ENCODE measurements at places on chromosomes 3 and 15.

GRCh38 chr3:140022066-140022770, 87.2 kb downstream of the CLSTN2 start:
- DNase-seq: no peak

- no peak for DNase-seq
Observed at GRCh38 chr15:55007561-55007960, 189.2 kb downstream of the RSL24D1 start.

DNA sequence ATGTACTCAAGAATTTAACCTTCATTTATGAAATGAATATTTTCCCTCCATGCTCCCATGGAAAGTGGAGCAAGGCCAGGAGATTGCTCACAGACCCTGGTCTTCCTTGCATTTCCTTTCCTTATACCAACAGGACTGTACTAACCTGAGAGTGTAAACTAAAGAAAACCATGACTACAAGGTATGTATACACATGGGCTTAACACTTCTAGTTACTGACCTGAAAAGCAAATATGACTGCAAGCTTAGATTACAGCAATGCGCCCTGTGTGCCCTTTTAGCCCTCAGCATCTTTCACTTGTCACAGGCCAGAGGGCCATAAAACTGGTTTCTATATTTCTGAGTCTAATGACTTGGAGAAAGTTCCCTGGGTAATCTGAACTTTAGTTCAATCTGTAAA, 52.1 kb downstream of the NEK10 start:
- no peak for DNase-seq

DNA sequence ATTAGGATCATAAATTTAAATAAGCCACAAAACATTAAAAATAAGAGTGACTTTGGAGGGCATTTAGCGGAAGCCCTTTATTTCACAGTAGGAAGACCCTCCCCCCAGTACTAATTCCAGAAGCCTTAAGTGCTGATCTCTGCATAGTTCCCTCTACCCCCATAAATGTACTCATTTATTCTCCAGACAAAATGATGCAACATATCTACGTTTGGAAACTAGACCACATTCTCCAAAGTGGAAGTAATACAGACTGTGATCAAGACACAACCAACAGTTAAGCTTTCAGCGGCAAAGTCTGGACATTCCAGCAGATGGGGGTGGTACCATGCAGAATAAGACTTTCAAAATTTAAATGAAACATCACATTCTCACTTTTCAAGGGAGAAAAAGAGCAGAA, 44.8 kb upstream of the RPS17 start:
- DNase-seq: peak; percentile 13

GRCh38 chr3:129794311-129795185, 99.0 kb downstream of the TMCC1 start:
- peak; percentile 16 for DNase-seq

- no peak for DNase-seq
Observed at GRCh38 chr3:5531741-5532290, 344.3 kb downstream of the EDEM1 start.

- no peak for DNase-seq
Observed at GRCh38 chr3:39485547-39485946, 18.1 kb downstream of the MOBP start.

GRCh38 chr3:130969621-130970020, 57.0 kb downstream of the ASTE1 start:
- DNase-seq: no peak

- DNase-seq: peak; percentile 5
Observed at GRCh38 chr3:37590328-37591079, 271.2 kb upstream of the CTDSPL start.

DNA sequence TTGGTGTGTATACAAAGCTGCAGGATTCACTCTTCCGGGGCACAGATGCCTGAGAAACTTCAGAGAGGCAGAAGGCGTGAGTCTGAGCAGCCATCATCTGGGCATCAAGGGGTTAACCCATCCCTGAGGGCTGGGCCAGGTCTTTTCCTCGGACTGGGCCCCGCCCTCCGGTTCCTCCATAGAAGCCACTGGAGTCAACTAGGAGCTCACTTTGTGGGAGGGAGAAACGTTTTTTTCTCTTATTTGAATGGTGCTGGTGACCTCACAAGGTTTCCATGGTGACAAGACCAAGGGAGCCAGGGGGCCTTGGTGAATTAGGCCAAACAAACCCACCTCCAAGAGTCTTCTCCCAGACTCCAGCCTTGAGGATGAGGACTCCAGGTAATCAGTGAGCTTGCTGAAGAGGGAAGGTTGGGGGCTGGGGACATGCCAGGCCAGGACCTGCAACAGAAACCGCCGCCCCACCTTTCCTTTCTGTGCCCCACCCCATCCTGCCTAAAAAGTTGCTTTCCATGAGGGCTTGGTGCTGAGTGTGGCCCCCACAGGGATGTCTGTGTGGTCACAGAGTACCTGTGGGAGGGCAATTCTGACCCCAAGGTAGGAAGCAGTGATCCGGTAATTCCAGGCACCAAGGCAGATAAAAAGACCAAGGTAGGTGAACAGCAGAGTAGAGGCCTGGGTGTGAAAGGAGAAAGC, 14.8 kb upstream of the INSYN1 start:
- DNase-seq: no peak

- peak; percentile 79 for DNase-seq
Observed at GRCh38 chr3:124559846-124560574, 170.2 kb upstream of the UMPS start.

DNA sequence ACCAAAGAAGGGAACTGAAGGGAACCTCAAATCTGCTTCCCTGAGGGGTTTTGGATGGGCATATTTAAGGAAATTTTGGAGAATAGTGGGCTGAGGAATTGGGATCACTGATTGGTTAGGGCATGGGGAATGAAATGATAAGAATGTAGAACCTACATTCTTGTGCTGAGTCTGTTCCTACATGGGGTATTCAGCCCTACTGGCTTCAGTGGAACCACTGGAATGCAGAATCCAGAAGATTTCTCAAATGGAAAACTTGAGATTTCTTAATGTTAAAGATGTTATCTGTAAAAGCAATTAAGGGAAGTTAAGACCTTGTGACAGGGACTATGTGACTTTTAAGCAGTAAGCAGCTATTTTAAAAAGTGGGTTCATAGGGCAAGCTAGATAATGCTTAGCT, 1062.4 kb downstream of the AGBL1 start:
- peak; percentile 46 for DNase-seq

GRCh38 chr15:81229586-81229985, 32.9 kb downstream of the IL16 start:
- no peak for DNase-seq

- peak; percentile 17 for DNase-seq
Observed at GRCh38 chr15:96064351-96064756, 266.1 kb upstream of the NR2F2 start.

GRCh38 chr15:98781838-98782237, 133.5 kb downstream of the IGF1R start:
- no peak for DNase-seq

DNA sequence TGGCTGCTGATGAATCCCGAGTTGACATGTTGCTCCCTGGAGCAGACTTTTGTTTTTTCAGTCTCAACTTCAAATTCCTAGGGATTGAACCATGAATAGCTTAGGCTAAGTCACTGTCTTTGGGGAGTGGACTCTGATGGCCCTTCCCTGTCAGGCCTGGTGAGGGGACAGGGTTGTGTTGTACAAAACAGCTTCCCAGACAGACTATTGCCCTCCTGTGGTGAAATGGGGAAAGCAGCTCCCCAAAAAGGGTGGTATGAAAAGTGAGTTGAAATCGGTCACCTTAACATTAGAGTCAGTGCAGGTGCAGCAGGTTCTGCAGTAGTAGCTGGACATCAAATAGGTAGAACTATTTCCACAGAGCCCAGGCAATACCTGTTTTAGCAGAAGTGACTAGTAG, 775.6 kb downstream of the ROBO2 start:
- DNase-seq: peak; percentile 6

GRCh38 chr15:67303490-67304363, 49.1 kb downstream of the IQCH start:
- DNase-seq: peak; percentile 24

- no peak for DNase-seq
Observed at GRCh38 chr3:191795196-191795595, 334.2 kb downstream of the PYDC2 start.

DNA sequence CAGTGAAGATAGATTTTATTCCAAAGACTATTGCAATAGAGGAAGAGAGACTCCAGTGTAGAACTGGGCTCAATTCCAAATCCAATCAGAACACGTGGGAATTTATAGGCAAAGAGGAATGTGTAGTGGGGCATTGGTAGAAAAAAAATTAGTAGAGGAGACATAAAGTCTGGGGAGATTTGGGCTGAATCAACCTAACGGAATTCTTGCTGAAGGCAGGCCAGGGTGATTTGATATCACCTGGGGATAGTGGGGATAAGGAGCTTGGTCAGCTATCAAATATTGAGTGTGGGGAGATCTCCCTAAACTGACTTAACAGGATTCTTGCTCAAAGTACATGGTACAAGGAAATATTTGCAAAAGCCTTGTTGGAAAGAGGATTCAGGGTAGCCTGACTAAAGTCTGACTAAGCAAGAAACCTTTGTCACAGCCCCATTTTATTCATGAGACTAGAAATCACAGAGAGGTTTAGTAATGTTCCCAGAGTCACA, 29.6 kb downstream of the SST start:
- DNase-seq: no peak

DNA sequence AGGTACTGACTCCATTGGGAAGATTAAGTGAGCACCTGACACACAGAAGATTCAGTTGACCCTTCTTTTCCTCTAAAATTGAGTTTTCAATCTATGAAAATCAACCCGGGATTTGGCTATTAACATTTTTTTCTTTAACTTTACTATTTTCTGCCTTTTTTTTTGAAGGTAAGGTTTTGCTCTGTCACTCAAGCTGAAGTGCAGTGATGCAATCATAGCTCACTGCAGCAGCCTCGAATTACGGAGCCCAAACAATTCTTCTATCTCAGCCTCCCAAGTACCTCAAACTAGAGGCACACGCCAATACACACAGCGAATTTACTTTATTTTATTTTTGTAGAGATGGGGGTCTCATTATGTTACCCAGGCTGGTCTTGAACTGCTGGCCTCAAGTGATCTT, 1029.5 kb downstream of the MCTP2 start:
- no peak for DNase-seq

DNA sequence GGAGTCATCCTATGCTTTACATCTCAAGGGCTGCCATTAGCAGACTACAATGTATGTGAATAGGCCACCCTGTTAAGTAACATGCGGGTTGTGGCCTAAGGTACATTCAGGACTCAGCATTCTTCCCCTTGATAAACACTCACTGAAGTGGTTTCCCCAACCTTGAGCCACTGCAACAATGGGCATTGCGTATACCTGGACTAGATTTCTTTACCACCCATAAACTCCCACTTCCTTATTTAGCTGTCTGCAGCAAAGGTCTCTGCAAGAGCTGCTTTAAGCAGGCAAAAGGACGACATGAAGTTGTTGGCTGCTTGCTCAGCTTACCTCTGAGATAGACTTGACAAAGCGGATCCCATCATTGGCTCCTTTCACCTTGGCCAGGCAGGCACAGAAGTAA, 16.2 kb downstream of the FYCO1 start:
- no peak for DNase-seq

DNA sequence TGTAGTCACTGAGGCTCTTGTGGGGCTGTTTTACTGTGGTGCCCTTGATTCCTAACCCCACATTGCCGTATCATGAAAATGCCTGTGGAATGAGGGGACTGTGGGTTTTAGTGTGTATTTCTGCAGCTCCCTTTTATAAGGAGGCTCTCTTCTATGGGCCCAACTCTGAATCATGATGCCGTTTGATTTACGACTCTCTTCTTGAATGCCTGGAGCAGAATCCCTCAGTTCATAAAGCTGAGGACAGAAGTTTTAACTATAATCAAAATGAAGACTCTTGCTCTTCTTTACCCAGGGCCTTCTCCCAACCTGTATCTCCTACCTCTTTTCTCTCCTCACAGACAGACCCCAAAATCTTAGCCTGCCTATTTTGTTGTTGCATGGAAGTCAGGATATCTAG, 109.5 kb downstream of the RARB start:
- DNase-seq: peak; percentile 4

DNA sequence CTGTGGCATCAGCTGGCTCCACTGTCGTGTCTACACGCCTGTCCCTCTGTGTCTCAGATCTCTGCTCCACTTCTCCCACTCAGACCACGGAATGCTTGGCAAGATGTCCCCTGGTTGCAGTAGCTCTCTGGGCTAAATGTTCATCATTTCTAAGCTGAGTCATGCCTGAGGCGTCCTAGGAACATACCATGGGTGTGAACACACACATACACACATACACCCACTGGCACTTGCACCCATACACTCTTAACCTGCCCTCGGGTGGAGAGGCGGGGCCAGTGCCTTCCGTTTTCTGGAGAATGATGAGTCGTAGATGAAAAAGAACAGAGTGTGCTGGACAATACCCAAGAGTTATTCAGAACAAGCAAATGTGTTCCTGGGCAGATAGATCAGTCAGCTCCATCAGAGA, 72.4 kb downstream of the SENP2 start:
- peak; percentile 99 for DNase-seq

DNA sequence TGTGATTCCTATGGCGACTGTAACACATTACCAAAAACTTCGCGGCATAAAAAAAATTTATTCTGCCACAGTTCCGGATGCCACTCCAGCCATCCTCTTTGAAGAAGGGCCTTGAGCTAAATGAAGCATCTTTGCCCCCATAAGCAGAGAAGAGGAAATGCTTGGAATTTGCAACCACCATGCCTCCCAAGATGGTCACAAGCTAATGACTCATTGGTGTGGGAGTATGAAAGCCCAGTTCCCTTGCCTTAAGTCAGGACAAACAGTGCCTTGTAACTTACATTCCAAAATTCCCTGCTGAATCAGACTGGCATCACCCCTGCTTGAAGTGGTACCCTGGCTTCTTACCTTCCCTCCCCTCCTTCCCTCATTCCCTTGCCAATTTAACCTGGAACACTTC, 1077.4 kb downstream of the EPHA3 start:
- DNase-seq: peak; percentile 34

- DNase-seq: no peak
Observed at GRCh38 chr15:93428150-93428549, 339.1 kb upstream of the RGMA start.

DNA sequence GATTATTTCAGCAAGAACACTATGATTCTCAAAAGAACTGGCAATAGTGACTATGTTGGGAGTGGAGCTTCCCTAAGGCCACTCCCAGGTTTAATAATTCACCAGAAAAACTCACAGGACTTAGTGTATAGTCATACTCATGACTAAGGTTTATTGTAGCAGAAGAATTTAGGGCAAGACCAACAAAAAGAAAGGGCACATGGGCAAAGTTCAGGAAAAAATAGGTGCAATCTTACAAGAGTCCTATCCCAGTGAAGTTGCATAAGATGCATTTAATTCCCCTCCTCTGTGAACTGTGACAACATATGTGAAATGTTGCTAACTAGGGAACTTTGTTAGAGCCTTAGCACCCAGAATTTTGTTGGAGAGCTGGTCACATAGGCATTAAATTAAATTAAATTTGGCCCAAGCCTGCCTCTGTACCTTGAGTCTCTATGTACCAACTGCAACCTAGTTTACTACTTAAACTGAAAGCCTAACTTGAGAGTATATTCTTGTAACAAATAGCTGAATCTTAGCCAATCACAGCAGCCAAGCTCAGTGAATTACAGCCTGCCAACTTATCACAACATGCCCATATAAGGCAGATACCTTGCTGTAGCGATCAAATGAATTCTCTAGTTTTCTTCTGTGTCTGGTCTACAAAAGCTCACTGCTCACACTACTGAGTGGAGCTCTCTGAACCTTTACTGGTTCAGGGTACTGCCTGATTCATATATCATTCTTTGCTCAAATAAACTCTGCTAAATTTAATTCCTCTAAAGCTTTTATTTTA, 386.2 kb upstream of the ARHGEF26 start:
- DNase-seq: peak; percentile 1
